ENCODE measurements at places on chromosomes 2 and 18. TPM values are rescaled to one million over a fixed set of nuclear protein-coding genes. Genes with fewer than 3 reads are reported as not detected.

SLC5A6 gene
- 11.4 TPM for total RNA-seq

DNA sequence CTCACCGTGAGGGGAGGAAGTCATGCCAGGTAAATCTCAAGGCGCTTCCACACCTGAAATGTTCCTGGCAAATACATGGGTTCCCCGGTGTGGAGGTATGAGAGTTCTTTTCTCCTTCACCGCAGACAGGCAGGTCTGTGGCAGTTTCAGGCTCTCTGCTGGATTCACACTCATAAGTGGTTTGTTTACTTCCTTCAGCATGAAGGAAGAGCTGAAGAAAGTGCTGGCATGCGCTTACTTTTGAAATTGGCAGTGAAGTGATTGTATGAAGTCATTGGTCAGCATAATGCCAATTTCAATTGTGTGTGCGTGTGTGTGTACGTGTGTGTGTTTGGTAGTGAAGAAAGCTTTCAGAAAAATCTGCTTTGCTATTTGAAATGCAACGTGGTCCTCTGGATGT is 43.4 kb downstream of the RNF144A start:
- no peak for DNase-seq

- DNase-seq: no peak
These were observed 99.8 kb downstream of the METTL4 start for GRCh38 chr18:2471523-2471922.

GRCh38 chr2:46703588-46703987 is 212.0 kb downstream of the MCFD2 start:
- DNase-seq: no peak

PLB1 gene
- 2.0 TPM for total RNA-seq

- no peak for DNase-seq
These were observed 13.6 kb downstream of the CRIM1 start for GRCh38 chr2:36369163-36369562.

DNA sequence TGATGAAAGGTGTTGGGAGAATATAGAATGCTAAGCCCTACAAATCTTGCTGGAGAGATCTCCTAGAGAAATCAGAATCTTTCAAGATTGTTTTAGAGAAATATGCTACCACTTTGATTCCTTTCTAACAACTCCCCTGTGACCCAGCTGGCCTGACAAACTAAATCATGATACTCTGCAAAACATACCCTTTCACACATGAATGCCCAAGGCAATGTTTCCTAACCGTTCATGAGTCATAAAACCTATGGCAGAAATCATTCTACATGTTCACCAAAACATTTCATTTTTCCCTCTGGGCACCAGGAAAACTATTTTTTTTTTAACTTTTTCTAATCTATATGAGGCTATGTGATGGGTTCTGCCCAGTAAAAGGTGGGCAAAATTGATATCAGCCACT is 77.8 kb upstream of the SETBP1 start:
- DNase-seq: no peak

EVA1A gene
- total RNA-seq: 2.7 TPM

VIL1 gene
- total RNA-seq: not detected

- DNase-seq: no peak
These were observed 180.0 kb upstream of the NXPH2 start for GRCh38 chr2:138960191-138960590.

METTL4 gene
- 7.0 TPM for total RNA-seq

DNA sequence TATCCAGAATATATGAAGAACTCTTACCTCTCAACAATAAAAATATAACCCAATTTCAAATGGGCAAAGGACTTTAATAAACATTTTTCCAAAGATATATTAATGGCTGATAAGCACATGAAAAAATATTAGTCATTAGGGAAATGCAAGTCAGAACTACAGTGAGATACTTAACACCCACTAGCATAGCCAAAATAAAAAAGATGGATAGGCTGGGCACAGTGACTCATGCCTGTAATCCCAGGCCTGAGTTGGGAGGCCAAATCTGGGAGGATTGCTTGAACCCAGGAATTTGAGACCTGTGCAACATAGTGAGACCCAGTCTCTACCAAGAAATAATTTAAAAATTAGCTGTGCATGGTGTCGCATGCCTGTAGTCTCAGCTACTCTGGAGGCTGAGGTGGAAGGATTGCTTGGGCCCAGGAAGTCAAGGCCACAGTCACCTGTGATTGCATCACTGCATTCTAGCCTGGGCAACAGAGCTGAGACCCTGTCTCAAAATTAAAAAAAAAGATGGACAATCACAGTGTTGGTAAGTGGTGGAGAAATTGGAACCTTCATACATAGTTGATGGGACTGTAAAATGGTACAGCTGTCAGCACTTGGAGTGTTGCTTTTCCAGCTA is 25.1 kb downstream of the MARCHF7 start:
- DNase-seq: no peak

DNA sequence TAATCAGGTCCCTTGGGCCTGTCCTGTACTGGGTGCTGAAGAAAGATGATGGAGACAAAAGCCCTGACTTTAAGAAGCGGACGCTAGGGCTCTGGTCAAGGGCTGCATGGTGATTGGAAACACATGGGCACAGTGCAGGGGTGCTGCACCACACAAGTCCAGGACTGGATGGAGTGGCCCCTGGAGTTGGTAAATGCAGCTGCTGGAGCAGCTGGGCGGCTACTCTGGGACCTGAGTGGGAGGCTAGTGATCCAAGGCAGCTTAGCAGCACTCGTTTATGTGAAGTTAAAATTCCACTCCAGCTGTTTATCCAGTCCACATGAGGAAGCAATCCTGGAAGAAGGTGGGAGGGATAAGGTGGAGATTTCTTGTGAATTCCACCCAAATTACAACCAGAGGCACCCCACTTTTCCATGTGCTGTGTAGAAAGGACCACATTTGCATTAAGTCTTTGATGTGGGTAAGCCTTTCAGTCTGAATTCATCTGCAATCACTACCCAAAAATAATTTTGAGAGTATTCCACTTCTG is 24.9 kb downstream of the MERTK start:
- no peak for DNase-seq

ABI2 gene
- total RNA-seq: 91.7 TPM

DNA sequence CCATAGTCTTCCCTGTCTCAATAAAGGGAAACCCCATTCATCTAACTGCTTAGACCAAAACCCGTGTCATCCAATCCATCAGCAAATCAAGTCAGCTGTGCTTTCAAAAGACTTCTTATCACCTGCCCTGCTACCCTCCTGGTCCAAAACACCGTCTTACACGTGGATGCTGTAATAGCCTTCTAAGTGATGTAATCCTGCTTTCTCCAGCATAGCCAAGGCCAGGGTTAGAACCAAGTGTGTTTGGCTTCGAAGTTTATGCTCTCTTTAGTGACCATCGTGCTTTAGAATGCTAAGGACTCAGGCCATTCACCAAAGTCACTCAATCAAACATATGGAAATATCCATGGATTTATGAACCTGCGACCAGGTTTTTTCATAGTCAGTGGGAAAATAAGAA is 25.5 kb downstream of the NEB start:
- DNase-seq: no peak

- no peak for DNase-seq
These were observed 31.6 kb downstream of the B3GNT2 start for GRCh38 chr2:62227386-62228075.

GRCh38 chr2:231920366-231920765 is 5.8 kb downstream of the NPPC start:
- DNase-seq: peak; percentile 24

GRCh38 chr2:234306426-234307173 is 190.3 kb downstream of the ARL4C start:
- no peak for DNase-seq

DNA sequence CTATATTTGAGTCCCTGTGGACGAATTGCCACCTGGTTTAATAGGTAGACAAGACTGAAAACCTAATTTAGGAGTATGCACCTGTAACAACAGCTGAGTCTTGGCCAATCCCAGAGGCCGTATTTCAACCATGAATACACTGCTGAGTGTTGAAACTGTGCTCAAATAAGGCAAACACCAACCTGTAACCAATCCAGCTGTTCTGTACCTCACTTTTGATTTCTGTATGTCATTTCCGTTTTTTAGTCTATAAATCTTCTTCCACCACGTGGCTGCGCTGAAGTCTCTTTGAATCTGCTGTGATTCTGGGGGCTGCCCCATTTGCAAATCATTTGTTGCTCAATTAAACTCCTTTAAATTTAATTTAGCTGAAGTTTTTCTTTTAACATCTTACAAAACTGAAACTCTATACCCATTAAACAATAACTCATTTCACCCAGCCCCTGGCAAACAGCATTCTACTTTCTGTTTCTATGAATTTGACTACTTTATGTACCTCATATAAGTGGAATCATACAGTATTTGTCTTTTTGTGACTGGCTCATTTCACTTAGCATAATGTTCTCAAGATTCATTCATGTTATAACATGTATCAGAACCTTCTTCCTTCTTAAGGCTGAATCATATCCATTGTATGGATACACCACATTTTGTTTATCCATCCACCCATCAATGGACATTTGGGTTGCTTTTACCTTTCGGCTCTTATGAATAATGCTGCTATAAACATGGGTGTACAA is 7.5 kb upstream of the YPEL5 start:
- DNase-seq: no peak

TTN gene
- total RNA-seq: 4,176 TPM

DNA sequence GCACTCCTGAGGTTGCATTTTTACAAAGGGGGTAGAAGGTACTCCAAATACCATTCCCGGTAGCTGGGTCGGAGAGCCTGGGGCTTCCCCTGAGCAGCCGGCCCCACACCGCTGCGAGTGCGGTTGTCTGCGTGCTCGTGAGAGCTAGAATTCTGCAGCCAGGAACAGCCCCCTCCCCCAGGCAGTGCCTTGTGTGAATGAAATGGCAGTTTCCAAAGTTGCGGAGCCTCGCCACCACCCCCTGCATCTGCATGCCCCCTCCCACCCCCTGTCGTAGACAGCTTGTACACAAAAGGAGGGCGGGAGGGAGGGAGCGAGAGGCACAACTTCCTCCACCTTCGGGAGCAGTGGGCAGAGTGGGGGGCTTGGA is 1.1 kb downstream of the MYCN start:
- no peak for DNase-seq

DNA sequence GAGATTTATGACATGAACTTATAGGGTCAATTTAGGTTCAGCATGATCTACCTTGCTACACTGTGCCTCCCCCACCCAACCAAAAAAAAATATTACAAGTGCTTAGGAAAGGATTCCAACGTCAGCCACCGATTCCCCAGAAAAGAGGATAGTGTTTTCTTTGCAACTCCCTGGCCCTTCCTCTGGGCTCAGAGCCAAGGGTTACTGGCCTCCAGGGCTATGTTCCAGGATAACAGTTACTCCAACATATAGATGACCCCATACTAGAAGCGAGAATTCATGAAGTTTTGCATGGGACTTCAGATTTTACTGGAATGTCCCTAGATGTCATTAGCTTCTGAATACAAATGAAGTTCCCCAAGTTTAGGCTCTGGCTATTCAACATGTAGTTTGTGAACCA is 172.1 kb downstream of the UPP2 start:
- no peak for DNase-seq

SP5 gene
- total RNA-seq: 0.92 TPM

DNA sequence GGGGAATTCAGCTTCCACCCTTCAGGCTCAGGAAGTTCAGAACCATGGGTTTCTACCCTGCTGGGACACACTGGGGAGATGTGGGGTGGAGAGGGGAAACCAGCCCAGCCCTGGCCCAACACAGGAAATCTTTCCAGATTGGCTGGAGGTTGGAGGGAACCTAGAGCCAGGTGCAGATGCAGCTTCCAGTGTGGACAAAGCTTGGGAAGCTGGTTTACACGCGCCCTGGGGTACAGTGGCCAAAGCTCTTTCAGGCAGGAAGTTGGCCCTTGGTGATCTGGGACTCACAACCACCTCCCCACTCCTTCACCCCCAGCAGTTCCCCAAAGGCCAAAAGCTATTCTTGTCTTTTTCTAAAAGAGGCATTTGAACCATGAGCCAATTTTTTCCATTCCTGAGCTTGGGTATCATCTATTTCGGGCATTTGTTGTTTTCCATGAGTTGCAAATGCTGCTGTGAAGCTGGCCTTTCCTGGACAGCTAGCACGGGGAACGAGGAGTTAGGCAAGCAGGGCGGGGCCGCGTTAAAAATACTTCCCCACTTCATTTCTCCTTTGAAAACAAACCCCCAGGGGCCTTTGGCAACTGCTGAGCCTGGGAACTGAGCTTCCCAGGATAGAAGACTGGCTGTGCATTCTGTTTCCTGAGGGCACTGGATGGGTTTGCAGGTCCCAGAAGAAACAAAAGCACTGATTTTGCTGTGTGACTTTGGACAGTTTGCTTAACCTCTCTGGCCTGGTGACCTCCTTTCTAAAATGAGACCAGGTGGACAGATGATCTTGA is 3.1 kb upstream of the ARID5A start:
- peak; percentile 93 for DNase-seq

- no peak for DNase-seq
These were observed 856 bp downstream of the FAM228A start for GRCh38 chr2:24175631-24176187.

SEMA4F gene
- total RNA-seq: 3.0 TPM

- DNase-seq: no peak
These were observed 118.5 kb upstream of the COL5A2 start for GRCh38 chr2:189298038-189298437.

LRATD1 gene
- total RNA-seq: 0.67 TPM

SNORC gene
- 1.1 TPM for total RNA-seq

NYAP2 gene
- 0.05 TPM for total RNA-seq

RFTN2 gene
- 3.5 TPM for total RNA-seq

DNA sequence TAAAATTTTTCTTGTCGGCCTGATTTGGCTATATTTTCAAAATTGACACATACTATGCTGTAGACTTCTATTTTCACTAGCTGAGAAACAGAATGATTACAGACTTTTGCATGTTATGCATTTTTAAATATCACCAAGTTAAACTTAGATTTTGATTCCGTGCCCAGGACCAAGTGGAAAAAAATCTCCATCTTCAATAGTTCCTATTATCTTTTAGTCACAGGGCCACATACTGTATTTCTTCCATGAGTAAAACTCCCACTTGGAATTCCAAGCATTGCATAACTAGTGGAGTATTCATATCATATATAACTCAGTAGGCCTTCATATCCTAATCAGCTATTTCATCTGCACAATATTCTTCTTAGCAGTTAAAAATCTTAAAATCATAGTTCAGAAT is 470.9 kb downstream of the ARHGAP15 start:
- no peak for DNase-seq
